Kasumi-1 (cell line): ENCODE measurements at places on chromosomes 3 and 15.

GRCh38 chr15:39118510-39118909 lies 462.4 kb upstream of the THBS1 start:
- no peak for DNase-seq

GRCh38 chr3:8780279-8780678 lies 10.9 kb upstream of the OXTR start:
- DNase-seq: no peak

DNA sequence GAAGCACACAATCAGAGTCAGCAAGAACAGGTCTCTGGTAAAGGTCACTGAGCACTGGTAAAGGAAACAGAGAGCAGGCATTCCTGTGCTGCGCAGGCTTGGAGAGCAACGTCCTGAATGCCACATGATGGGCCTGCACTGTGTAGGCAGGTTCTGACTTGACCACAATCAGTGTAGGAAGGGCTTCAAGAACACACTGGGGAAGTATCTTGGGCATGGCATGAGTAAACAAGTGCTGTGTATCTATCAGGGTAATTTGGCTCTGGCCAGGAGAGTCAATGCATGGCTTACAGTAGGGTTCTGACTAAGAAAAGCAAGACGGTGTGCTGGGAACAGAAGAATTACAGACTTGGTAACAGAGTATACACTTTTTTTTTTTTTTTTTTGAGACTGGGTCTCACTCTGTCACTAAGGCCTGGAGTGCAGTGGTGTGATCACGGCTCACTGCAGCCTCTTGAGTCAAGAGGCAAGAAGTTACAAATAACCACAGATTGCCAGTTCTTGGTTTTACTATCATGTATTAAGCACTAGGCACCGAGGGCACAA lies 30.6 kb downstream of the TBC1D2B start:
- DNase-seq: peak; percentile 40

DNA sequence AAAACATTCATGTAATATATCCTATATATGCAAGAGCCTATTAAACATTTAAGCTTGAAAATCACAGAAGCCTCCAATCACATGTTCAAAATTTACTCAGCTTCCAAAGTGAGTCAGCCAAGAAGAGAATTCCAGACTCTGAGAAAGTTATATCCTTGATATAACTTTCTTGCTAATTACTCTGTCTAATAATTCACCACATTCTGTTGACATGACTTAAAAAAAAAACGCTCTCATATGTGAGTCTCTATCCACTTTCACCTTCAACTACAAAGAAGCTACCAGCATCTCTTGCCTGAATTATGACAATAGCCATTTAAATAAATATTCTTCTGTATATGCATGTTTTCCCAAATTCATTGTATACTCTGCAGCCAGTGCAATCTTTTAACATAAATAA lies 1116.3 kb upstream of the CADM2 start:
- DNase-seq: no peak

GRCh38 chr3:195012100-195012499 lies 258.9 kb downstream of the XXYLT1 start:
- no peak for DNase-seq

DNA sequence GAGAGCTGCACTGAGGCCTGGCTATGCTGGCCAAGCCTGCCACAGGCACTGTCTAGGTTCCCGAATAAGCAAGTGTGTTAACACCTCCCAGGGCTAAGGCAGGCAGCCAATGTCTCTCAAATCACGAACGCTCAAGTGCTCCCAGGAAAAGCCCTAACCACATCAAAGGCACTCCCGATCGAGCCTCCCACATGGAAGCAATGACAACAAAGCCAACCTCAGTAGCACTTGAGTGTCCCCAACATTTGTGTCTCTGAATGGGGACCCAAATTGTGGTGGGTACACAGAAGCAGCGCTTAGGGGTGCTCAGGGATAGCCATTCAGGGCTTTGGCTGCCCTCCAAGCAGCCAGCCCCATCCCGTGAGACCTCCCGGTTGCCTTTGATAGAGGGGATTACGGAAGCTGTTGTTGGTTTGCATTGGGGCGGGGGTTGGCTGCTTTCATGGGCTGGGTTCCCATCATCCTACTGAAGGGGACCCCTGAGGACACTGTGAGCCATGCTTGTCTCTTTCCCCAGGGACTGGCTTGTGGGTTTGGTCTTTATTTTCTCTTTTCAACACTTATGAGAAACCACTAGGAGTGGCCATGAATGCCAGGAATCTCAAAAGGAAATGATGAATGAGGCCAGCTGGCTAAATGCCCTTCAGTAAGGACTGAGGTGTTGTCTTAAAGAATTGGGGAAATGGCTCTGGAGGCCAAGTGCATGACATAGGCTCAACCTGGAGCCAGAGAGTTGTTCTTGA lies 234.1 kb upstream of the FEZF2 start:
- DNase-seq: no peak

DNA sequence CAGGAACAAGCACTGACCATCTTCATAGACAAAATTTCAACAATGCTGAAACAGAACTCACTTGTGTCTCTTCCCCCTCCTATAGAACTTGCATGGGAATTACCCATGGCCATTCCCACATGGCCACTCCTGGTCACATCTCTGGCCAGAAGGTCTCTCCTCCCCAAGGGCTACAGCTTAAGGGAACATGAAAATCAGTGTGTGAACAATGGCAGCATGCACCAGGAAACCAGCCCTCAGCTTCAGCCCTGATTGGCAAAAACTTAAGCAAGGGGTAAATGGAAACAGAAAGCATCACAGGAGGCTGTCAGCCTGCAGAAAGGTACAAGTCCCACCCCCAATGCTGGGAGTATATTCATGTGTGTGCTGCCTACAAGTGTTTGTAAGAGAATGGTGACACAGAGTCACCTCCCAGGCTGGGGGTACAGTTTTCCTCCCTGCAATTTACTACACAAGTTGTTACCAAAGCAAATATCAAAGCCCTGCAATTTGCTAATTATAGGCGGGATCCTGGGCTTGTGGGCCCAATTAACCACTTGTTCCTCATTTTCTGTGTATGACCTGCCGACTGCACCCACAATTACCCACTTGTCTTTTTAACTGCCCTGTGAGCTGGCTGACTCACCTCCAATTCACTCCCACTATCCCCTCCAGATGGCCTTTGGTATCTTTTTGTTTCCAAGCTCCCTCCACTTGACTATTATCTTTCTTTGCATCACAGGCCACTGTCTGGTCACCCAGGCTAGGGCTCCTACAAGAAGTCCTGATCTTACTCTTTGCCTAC lies 84.4 kb upstream of the HES1 start:
- DNase-seq: peak; percentile 67

DNA sequence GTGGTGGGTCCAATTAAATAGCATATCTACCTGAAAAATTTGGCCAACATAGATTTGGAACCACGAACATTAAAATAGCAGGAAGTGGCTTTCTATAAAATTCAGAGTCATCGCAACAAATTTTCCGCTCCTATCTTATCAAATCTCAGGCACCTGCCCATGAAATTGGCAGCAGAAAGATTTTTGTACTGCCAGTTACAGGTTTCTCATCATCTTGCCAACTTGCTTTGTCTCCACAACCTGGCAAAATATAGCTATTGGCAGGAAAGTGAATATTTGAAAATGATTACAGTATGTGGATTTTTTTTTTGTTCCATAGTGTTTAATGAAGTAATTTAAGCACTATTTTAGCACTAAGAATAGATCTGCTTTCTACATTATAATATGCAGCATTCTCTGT lies 161.6 kb upstream of the LRRC3B start:
- DNase-seq: no peak

DNA sequence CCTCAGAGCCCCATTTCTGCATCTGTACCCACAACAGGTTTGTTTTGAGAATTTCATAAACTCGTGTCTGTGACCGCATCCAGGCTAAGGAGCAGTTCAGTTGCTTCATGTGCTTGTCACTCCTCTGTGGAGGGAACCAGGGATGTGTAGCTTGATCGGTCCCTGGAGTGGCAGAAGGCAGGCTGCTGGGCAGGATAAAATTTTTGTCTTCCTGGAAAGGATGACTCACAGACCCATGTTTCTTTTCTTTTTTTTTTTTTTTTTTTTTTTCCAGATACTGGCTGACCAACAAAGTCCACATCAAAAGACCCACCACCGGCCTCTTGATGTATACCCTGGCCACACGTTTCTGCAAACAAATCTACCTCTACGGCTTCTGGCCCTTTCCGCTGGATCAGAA lies 70.1 kb downstream of the ST8SIA2 start:
- DNase-seq: no peak

- DNase-seq: no peak
Measured at GRCh38 chr3:10288575-10288960, 4.2 kb downstream of the GHRL start.

DNA sequence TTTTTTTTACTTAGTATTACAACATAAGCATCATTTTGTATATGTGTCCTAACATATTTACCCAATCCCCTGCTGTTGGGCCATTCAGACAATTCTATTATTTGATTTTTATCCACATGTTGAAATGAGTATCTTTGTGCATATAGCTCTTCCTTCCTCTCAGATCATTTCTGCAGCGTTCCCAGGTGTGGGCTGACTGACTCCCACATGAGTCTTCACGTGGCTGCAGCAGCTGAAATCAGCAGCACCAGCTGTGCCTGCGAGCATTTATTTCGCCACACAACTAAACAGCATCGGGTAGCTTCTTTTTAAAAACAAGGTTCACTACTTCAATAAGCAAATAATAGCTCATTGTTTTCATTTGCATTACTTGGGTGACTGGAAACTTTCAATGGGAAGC lies 44.5 kb upstream of the PDE8A start:
- no peak for DNase-seq

GRCh38 chr3:139226731-139227130 lies 117.1 kb upstream of the MRPS22 start:
- no peak for DNase-seq

DNA sequence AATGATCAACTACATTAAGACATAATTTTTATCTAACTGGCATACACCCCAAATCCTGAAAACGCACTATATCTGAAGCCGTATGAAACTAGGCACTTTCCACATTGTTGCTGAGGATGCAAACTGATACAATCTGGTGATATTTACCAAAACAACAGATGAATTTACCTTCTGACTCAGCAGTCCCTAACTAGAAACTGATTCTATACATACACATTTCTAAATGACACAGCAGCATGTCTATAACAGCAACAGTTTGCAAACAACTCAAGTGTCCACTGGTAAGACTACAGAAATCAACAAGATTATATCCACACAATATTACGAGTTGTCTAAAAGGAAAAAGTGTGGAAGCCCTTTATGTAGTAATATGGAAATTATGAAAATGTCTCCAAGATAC lies 22.9 kb downstream of the SECISBP2L start:
- no peak for DNase-seq

- no peak for DNase-seq
Measured at GRCh38 chr3:58044691-58045483, 36.7 kb downstream of the FLNB start.

DNA sequence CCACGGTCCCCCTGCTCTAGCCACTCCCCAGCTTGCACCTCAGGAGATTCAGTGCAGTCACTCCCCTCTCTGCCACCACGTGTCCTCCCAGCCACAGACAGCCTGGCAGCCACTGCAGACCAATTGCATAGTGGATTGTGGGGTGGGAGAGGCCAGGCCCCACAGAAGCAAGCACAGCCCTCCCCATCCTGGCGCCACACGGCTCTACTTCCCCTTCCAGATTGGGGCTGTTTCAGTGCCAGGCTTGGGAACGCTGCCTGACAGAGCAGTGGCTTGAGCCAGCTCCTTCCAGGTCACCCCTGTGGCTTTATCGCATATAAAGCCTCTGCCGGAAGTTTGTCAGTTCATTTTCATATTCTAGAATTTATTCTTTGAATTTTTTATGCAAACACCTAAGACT lies 90.7 kb downstream of the TMEM266 start:
- DNase-seq: peak; percentile 63

DNA sequence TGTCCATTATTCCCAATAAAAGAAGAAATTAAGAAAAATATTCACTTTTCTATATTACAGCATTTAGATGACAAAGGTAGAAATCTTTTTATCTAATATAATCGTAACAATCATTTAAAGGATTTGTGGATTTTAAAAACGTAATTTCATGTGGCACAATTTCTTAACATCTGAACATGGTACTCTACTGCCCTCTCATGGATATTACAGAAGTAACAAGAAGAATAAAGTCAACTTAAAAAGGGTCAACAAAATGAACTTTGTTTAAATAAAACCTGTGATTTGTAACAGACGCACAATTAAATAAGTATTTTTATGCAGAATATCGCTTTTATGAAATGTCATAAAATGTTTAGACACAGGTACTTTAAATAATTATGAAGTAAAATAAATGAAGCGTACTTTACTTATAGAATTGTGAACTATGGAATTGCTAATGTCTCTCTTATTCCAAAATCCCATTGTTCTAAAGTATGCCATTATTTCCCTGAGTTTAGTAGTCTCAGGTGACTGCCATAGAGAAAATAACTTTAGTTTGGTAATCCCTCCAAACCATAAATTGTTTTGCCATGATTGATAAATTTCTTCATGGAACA lies 366.8 kb upstream of the ZNF385D start:
- peak; percentile 40 for DNase-seq

DNA sequence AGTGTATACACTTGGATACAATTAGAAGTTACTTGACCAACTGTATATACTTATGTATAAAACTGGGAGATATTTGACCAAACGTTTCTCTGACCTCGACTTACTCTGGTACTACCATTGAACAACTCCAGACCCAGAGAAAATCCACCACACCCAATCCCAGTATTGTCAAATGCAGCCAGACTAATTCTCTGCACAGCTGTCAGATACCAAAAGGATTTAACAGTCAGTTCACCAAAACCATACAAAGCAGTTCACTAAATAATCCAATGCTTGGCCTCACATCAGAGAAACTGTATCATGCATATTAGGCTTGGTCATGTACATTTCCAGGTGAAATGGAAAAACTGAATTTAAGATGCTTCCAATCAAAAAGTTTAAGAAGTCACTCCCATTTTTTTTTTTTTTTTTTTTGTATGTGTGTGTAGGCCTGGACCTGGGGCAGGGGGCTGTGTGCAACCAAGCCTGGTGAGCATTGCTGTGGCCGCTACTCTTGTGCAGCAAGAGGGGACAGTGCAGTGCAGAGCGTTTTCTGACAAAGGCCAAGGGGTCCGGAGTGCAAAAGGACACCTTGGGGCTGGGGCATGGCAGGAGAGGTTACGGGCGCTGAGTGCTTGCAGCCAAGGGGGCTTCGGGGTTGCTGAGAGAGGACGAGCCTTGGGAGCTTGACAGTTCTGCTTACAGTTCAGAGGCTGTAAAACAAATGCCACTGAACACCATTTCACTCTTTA lies 1.4 kb downstream of the TOMM70 start:
- no peak for DNase-seq

DNA sequence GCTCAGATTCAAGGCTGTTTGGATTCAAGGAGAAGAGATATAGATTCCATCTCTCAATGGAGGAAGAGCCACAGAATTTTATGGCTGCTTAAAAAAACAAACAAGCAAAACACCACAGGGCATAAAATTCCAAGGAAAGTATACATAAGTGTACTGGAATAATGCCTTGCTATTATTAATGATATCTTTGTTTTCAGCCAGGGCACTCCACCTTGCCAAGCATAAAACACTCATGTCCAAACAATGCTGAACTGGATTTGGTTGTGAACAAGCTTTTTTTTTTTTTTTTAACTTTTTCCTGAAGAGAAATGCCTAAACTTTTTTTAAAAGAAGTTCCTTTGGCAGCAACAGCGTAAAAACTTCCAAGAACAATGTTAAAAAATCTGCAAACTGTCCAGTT lies 4.8 kb upstream of the CLSTN2 start:
- DNase-seq: no peak
